GM12892 (cell line): ENCODE measurements at places on chromosomes 6 and 20.

GRCh38 chr6:35058358-35058675 lies 82.8 kb downstream of the TCP11 start:
- DNase-seq = no peak

- DNase-seq = no peak
Observed at GRCh38 chr6:103874575-103874974, 985.1 kb downstream of the HACE1 start.

- DNase-seq = no peak
Observed at GRCh38 chr6:44652547-44652946, 265.0 kb downstream of the CDC5L start.

DNA sequence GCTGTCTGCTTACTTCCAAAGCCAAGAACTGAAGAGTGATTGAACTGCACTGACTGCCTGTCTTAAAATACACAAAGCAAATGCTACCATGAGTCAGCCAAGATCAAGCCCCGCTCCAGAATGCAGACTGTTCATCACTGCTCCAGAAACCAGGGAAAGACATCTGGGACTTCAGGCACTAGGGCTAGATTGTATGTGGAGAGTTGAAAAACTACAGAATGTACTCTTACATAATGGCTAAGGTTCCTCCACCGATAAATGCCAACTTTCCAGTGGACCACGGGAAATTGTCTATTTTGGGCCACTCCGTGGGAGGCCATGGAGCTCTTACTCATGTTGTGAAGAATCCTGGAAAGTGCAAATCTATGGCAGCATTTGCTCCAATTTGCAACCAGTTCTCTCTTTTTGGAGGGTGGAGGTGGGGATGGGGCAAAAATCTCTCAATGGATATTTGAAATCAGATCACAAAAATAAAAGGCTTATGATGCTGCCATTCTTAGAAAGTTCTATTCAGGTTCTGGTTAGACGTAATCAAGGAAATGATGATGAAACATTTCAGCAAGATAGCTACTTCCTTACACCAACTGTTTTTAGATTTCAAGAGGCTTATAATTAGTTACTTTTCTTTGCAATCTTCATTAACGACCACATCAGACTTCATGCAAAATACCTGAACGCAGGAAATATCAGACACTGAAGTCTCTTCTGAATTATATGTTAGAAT lies 11.8 kb upstream of the CAP2 start:
- no peak for DNase-seq

- DNase-seq = no peak
Observed at GRCh38 chr20:25453035-25453810, 45.8 kb downstream of the GINS1 start.

DNA sequence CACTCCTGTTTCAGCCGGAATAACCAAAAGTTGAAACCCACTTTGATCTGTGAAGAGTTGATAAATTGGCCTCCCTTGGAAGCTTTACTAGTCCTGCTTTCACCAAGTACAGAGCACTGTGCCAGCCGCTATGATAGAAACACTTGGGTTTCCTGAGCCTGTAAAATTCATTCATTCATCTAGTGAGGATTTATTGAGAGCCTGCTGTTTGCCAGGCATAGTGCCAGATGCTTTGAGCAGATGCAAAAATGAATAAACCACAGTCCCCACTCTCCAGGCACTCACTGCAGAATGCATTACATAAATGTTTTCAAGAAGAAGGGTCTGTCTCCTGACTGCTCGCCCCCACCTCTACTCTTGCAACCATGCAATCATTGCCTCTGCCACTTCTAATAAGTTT lies 25.3 kb upstream of the TMEM217 start:
- no peak for DNase-seq

- DNase-seq = no peak
Observed at GRCh38 chr6:26016963-26017631, 54.5 kb downstream of the TRIM38 start.

GRCh38 chr6:48619771-48620170 lies 508.8 kb upstream of the PTCHD4 start:
- DNase-seq = no peak

- DNase-seq = no peak
Observed at GRCh38 chr6:7919871-7920270, 9.3 kb upstream of the TXNDC5 start.

DNA sequence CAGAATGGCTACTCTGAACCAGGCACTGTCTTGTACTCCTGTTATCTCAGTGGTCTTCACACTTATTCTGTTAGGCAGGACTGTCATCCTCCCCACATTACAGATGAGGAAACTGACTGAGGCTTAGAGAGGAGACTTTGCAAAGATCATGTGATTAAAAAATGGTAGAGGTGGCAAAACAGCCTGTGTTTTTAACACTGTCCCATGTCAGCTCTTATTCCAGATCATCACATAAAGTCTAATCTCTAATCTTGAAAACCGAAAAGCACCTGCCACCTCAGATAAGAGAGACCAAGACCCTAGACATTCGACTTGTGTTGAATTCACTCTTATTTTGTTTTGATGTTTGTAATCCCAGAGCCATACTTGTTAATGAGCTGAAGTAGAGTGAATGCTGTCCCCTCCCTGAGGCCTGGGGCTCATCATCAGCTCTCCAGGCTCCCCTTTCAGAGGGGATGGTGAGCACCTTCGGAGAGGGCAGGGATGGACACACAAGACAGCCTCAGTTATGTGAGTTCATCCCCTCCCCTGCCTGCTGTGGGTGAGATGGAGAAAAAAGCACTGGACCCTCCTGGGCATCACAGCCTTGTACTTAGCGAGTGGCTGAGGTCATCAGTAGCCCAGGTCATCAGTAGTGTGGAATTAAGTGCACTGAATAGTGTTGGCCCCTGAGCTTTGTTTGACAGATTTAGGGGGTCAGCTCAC lies 30.6 kb downstream of the MTHFD1L start:
- DNase-seq = no peak

- DNase-seq = no peak
Observed at GRCh38 chr20:58001381-58001780, 227.1 kb downstream of the ANKRD60 start.

DNA sequence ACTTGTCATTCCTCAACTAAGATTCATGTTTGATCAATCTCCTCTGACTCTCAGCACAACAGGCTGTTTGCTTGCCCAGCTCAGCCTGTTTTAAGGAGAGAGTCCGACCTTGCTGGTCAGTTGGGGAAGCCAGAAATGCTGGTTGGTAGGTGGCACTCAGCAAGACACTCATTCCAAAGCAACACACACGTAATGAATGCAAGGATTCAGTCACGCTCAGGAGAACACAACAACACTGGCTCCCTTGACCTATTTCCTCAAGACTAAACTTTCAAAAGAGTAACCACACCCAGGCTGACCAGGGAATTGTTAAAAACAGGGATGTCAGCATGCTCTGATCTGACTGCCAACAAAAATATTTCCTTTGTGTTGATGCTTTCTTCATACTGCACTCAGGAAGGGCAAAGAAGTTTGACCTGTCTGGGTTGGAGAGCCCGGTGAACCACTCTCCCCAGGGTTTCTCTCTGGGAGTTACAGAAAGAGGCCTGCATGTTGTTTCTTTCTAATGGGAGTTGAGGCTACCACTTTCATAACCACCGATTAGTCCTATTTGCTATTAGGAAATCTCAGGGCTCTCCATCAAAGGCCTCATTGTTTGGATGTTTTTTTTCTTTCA lies 25.6 kb upstream of the PREP start:
- DNase-seq = no peak

DNA sequence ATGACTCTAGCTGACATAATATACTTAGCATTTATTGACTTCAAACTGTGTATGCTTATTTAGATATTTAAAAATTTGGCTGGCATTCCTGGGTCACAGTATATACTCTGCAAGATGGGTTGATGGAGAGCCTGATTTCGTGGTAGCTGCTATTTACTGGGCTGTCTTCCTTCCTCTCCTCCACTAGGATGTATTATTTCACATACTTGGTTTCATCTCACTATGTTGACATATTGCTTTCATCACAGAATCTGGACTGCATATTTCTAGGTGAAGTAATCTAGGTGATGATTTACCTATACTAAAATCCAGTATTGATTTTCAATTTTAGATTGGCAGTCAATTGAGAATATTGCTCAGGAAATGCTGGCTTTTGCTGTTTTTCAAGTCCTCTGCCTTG lies 15.7 kb downstream of the AFDN start:
- no peak for DNase-seq

DNA sequence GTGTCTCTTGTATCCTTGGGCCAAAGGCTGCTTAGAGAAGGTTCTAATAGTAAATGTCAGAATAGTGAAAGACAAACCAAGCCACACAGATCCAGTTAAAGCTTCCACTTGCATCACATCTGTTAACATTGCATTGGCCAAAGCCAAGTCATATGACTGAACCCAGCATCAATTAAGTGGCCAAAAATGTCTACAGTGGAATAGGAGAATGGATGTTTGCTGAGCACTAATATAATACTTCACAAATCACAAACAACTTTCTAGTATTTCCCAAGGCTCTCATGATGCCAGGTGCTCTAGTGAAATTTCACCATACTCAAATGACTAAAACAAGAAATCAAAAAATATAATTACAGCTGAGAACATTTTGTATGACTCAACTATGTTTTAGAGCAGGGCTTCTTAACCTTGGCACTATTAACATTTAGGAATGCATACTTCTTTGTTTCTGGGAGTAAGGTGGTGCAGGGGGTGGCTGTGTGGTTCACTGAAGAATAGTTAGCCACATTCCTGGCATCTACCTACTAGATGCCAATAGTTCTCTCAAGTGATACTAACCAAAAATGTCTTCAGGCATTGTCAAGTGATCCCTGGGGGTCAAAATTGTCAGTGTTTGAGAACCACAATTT lies 148.0 kb upstream of the SPTLC3 start:
- DNase-seq = no peak

GRCh38 chr20:18585134-18585533 lies 2.7 kb upstream of the DTD1 start:
- no peak for DNase-seq

GRCh38 chr20:56796345-56796744 lies 167.2 kb downstream of the TFAP2C start:
- DNase-seq = no peak

DNA sequence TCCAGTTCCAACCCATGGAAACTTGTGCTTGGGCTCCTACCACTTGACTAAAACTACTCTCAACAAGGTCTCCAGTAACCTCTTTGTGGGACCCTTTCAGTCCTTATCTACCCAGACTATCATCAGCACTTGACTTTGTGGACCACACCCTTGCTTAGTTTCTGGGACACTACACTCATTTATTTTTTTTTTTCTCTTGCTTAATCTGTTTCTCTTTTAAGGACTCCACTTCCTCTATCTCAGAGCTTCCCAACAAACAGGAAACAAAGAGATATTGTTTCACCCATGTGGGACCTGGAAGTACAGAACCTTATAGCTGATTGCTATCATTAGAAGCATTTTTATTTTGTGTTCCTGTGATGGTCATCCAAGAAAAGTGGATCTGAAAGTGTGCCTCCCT lies 28.8 kb upstream of the ME1 start:
- DNase-seq = no peak

- no peak for DNase-seq
Observed at GRCh38 chr20:63651942-63652191, 1.4 kb downstream of the STMN3 start.

- no peak for DNase-seq
Observed at GRCh38 chr6:23021487-23021886, 452.1 kb downstream of the HDGFL1 start.

- no peak for DNase-seq
Observed at GRCh38 chr20:43812216-43812615, 85.4 kb upstream of the GTSF1L start.

GRCh38 chr6:51479296-51479695 lies 608.1 kb downstream of the PKHD1 start:
- no peak for DNase-seq

- DNase-seq = no peak
Observed at GRCh38 chr6:32369660-32370059, 2.0 kb downstream of the TSBP1 start.

- DNase-seq = no peak
Observed at GRCh38 chr6:138572167-138572875, 73.0 kb upstream of the NHSL1 start.

DNA sequence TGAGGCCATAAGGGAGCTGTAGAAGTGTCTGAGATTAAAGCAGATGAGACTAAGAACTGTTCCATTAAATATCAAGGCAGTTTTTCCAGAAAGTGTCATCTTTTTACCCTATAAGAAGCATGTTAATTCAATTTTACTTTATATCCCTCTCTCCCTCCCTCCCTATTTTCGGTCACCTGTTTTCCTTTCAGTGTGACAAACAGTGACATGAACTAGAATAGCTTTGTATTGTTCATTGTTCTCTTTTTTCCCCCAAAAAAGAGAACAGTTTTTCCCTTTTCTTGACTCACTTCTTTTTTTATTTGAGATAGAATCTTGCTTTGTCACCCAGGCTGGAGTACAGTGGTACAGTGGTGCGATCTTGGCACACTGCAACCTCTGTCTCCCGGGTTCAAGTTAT lies 269.3 kb downstream of the ZFAND3 start:
- DNase-seq = no peak
